ENCODE measurements at places on chromosomes 1 and 21.
A peak's percentile ranks its signal among the peaks of the same experiment; 100 is the strongest.

GRCh38 chr1:29120947-29121485 lies 2.7 kb downstream of the TMEM200B start:
- peak; percentile 46 for DNase-seq

DNA sequence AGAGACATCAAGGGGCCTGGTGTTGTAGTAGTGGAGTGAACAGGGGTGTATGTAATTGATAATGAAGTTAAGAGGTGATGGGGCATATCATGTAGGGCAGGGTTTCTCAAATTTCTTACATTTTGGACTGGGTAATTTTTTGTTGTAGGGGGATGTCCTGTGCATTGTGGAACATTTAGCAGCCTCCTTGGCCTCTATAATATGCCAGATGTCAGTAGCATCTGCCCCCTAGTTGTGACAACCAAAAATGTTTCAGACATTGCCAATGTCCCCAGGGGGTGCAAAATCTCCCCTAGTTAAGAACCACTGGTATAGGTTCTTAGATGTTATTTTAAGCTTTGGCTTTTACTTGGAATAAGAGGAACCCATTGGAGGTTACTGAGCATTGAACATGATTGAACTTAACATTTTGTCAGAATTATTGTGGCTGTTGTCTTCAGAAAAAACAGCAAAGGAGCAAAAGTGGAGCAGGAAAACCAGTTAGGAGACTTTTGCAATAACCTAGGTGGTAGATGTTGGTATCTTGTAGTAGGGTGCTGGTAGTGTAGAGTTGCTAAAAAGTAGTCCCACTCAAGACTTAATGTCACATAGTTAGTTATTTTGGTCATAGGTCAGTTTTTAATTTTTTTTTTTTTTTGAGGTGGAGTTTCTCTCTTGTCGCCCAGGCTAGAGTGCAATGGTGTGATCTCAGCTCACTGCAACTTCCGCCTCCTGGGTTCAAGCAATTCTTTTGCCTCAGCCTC lies 6.2 kb downstream of the ZNF326 start:
- DNase-seq: no peak

GRCh38 chr1:185157599-185158412 lies 839 bp downstream of the SWT1 start:
- DNase-seq: peak; percentile 8

DNA sequence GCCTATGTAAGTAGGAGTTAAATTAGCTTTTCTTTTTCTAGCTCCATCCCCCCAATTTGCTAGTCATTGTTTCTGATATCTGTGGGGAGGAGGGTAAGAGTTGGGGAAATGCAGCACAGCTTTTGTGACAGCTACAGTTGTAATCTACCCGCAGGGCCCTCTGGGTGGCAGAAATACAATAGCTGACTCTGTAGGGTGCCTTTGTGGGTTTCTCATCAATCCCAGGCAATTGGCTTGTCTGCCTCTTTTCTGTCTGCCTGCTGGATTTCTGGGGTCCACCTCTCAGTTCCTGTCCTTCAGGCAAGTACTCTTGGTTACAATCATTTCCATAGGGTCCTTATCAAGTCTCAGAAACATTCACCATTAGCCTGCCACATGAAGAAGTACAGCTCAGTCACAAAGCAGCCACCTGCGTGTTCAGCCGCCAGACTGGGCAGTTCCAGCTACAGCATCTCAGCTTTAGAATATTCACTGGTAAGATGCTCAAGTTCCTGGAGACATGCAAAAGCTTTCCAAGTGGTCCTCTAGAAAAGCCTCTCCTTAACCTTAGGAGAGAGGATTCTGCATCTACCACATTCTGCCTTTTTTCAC lies 19.2 kb upstream of the SLC44A5 start:
- DNase-seq: no peak

GRCh38 chr1:95793893-95794292 lies 559.9 kb downstream of the RWDD3 start:
- DNase-seq: no peak
